Umbilical cord (tissue), 2 donors: ENCODE measurements at places on chromosomes 7 and 10.

- DNase-seq = no peak
Observed at GRCh38 chr10:86343761-86344160, 22.8 kb downstream of the GRID1 start.

DNA sequence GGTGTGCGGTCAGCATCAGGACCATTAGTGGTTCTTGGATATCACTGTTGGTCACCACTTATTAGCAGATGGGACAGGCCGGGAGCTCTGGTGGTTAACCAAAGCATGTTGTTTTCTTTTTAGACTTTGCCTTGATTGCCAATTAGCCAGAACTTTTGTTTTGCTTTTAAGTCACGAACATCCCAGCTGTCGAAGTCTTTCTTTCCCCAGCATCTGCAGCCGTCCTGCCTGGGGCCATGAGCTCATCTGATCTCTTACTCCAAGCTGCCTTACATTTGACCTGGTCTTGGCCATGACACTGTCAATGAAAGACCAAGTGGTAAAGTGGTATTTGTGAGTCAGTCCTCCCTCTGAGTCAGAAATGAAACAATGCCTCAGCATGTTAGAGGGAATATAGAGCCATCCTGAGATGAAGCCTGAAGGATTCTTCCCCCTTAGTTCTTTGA is 53.9 kb upstream of the CREB5 start:
- DNase-seq = no peak

DNA sequence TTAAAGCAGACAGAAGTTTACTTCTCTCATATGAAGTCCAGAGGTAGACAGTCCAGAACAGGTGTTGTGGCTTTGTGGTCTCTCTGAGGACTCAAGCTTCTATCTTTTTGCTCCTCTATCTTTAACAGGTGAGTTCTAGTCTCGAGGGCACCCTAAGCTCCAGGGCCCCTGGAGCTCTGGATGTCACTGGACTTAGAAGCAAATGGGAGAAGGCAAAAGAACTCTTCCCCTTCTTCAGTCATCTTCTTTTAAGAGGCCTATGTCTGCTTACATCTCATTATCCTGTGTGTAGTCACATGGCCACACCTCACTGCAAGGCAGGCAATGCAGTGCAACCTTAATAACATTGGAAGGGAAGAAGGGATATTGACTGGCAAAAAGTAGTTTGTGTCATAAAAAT is 61.6 kb downstream of the ADCYAP1R1 start:
- DNase-seq = no peak

- no peak for DNase-seq
Observed at GRCh38 chr10:50582766-50583762, 40.7 kb downstream of the SGMS1 start.

DNA sequence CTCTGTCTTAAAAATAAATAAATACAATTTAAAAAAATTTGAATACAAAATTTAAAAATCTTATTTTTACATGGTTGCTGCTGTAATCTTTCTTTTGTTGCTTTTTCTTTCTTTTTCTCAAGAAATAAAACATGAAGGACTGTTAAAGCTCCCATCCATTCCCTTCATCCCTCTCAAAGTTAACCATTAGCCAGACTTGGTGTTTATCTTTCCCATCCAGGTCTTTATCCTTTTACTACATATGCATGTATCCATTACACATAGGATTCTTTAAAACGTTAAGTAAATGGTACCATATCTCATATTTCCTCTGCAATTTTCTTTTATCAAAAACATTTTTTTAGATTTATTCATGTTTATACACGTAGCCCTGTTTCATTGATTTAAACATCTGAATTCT is 70.1 kb downstream of the CREB3L2 start:
- DNase-seq = no peak

DNA sequence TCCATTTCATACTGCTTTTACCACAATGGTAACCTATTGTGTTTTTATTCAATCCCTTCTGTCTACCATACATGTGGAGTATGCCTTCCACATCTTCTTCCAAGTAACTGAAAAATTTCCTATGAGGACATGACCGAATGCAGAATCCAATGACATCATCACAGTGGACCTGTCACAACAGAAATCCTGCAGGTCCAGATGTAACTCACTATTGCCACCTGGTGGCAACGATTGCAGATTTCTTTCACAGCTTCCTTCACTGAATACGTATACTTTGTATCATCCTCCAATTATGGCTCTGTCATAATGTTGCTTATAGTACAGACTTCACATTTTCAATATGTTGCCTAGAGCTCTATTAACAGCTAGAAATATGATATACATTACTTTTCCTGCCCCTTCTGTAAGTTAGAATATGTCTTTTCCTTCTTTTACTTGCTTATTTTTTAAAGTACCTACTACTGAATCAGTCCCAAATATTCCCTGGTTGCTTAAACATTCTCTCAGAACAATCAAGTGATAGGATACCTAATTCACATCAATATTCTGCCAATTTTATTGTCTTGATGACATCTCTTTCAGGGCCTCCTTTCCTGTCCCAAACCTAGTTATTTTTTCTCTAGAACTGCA is 45.4 kb downstream of the SLC13A1 start:
- DNase-seq = peak; percentile 81

DNA sequence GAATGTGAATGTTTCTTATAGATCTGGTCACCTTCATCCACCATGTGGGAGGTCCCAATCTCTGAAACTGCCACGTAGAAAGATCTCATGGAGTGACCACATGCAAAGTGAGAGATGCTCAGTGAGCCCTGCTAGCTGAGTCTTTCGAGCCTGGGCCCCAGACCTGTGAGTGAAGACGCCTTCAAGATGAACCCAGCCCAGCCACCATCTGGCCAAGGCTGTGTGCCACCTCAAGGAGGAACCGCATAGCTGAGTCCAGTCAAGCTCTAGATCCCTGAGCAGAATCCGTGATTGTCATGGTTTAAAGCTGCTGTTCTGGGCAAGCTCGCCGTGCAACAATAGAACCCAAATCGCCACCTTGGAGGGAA is 20.2 kb upstream of the PPIF start:
- no peak for DNase-seq

DNA sequence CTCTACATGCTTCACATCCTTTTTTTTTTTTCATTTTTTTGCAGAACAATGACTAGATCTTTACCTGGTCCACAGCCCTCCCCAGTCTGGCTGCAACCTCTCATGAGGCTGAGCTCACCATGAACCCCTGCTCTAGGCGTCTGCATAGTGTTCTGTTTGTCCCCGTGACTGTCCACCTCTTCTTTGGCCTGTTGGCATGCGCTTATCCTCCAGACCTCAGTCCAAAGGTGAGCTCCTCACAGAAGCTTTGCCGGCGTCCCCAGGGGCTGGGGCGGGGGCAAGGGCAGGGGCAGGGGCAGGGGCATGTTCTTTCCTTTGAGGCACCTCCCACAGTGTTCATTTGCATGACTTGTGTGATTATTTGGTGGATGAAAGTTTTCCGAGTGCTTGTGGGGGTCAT is 218.4 kb upstream of the ZNF32 start:
- no peak for DNase-seq

DNA sequence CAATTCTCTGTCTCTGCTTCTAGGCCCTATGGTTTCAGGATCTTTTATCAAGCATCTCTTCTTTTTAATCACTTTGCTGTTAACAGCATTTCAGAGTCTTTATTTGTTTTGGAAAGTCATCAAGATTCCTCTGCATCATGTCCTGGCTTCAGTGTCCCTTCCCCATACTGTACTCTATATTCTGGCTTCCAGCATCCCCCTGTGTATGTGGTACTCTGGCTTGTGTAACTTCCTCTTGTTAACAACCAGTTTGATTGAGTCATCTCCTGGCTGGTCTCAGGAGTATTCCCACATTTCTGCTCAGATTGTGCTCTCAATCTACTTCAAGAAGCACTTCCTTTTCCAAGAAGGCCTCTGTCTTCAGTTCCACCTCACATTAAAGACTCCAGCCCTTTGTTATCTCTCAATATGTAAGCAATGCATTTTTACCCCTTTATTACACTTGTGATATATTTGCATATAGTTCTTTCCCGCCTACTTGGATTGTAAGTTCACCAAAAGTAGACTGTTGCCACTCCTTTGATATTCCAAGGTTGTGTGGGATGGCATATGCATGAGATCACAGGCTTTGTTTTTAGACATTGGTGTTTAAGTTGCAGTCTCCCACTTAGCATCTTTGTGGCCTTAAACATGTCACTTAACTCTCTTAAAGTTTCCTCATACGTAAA is 15.1 kb upstream of the ATE1 start:
- peak; percentile 53 for DNase-seq

DNA sequence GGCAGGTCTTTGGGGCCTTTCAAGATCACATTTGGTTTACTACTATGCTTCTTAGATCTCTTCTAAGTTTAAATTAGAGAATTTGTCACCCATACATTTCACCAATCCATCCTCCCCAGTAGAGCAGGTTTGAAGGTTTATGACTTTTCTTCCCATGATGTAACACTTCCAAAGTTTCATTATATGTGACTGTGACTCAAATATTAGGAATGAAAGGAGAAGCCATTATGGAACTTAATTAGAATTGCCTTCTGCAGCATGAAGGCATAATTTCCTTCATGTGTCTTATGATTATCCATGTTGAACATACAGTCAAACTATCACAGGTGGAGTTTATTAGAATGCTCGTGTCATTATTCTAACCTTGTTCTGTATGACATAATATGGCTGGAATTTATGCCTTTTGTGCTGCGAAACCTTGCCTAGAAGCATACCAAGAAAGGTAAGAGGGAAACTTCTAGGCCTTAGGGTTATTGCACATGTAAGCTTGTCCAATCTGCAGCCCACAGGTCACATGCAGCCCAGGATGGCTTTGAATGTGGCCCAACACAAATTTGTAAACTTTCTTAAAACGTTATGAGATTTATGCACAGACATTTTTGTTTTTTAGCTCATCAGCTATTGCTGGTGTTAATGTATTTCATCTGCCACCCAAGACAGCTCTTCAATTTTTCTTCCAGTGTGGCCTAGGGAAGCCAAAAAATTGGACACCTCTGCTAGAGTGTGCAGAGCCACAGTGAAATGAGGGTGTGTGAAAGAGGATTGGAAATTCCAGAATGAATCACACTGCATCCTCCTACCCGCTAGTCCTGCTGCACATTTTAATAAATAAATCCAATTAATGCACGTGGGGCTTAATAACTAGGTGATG is 133.6 kb downstream of the TMEM26 start:
- no peak for DNase-seq
